ENCODE measurements at places on chromosomes 12 and 14. TPM values are rescaled to one million over a fixed set of nuclear protein-coding genes. Genes with fewer than 3 reads are reported as not detected.

CCND2 gene
- 8.3 TPM for polyA plus RNA-seq

PAX9 gene
- polyA plus RNA-seq = 17.0 TPM

LRRC10 gene
- polyA plus RNA-seq = not detected

RASSF8 gene
- polyA plus RNA-seq = 3.7 TPM

RHEBL1 gene
- polyA plus RNA-seq = 0.75 TPM

PTPRB gene
- polyA plus RNA-seq = 1.2 TPM

SAMD4A gene
- 12.1 TPM for polyA plus RNA-seq

LRRK2 gene
- polyA plus RNA-seq = 3.2 TPM

DNA sequence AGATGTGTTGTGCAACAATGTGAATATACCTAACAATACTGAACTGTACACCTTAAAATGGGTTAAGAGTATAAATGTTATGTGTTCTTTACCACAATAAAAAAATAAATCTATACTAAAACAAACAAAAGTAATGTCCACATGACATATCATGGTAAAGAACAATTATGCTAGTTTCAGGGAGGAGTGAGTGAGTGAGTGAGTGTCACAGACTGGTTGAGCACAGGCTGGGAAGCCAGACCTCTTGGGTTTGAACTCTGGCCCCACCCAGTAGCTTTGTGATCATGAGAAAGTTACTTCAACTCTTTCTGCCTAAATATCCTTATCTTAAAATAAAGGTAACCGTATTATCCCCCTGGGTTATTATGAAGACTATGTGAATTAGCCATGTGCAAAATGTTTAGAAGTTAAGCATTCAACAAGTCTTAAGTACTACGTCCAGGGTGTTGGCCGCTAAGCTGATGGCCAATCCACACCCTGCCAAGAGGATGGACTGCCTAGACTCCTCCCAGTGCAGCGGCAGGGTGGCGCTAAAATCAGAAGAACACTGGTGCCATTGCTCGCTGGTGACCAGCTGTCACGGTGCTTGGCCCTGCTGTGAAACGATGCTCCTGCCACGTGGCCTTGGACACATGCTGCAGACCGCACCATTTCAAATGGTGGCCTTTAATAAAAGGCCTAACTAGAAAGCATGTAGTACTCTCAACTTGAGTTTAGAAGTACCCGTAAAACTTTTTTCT is 7.3 kb downstream of the SLC2A13 start:
- DNase-seq = no peak
- no peaks in the 10 kb centered on the region for H3K36me3 ChIP-seq
- H3K4me1 ChIP-seq = peaks cover 8% of the 10 kb centered on the region
- no peaks in the 10 kb centered on the region for H3K27me3 ChIP-seq

DNA sequence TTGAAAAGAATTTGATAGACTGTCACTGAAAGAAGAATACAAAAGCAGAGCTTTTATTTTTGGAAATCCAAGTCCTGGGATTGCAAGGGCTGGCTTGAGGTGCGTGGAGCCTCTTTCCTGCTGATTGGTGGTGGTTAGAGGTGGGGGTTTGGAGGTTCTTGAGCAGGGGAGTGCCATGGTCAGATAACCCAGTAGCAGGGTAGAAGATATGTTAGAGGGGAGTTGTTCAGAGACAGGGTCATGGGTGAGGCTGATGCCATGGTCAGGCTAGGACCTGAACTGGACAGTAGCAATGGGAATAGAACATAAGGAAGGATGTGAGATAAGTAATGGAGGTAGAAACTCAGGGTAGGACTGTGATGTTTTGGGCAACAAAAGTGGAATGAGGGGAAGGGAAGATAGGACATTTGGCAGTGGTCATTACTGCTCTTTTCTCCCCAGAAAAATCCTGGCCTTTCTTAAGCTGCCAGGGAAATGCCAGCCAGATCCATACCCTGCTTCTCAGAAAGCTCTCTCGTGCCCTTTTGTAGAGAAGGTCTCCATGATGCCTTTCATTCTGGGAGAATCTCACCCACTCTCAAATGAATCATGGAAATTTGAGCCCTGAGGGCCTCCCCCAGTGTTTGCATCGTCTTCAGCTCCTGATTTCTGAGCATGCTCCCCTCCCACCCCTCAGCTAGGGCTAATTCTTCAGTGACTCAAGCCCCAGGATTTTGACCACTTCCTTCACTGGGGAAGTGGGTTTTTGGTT is 9.5 kb downstream of the EMP1 start:
- H3K4me3 ChIP-seq = no peak overlapping the region
- peak; percentile 36 for DNase-seq
- peaks cover 20% of the 10 kb centered on the region for H3K4me1 ChIP-seq
- no peaks in the 10 kb centered on the region for H3K36me3 ChIP-seq
- peak overlapping the region; percentile 36 for H3K27ac ChIP-seq

DNA sequence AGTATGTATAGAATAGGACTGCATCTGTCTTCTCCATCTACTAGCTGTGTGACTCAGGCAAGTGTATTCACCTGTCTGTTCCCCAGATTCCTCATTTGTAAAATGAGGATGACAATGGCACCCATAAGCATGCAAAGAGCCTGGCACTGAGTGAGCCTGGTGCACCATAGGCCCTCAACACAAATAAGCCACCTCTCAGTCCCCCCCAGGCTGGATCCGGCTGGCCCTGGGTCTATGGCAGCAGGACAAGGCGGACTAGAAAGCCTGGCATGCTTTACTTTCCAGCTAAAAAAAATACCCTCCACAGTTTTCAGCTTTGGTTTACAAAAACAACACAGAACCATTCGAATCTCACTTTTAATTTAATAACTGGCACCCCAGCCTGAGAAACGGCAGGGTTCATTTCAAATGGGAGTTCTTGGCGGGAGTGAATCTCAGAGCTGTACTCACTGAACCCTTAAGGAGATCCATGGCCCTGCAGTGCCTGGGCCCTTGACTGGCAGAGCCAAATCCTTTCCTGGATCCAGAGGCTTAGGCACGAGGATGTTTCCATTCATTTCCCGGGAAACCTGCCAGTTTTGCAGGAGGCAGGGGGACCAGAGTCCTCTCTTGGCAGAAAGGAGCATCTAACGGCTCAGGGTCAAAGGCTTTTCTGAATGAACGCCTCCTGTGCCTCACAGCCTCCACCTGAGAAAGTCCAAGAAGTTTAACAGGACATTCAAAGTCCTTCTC is 17.7 kb downstream of the SYNE3 start:
- H3K4me3 ChIP-seq = no peak overlapping the region
- no peaks in the 10 kb centered on the region for H3K36me3 ChIP-seq
- H3K27me3 ChIP-seq = no peaks in the 10 kb centered on the region
- peak; percentile 43 for DNase-seq
- H3K4me1 ChIP-seq = peaks cover 46% of the 10 kb centered on the region
- H3K27ac ChIP-seq = no peak overlapping the region

DNA sequence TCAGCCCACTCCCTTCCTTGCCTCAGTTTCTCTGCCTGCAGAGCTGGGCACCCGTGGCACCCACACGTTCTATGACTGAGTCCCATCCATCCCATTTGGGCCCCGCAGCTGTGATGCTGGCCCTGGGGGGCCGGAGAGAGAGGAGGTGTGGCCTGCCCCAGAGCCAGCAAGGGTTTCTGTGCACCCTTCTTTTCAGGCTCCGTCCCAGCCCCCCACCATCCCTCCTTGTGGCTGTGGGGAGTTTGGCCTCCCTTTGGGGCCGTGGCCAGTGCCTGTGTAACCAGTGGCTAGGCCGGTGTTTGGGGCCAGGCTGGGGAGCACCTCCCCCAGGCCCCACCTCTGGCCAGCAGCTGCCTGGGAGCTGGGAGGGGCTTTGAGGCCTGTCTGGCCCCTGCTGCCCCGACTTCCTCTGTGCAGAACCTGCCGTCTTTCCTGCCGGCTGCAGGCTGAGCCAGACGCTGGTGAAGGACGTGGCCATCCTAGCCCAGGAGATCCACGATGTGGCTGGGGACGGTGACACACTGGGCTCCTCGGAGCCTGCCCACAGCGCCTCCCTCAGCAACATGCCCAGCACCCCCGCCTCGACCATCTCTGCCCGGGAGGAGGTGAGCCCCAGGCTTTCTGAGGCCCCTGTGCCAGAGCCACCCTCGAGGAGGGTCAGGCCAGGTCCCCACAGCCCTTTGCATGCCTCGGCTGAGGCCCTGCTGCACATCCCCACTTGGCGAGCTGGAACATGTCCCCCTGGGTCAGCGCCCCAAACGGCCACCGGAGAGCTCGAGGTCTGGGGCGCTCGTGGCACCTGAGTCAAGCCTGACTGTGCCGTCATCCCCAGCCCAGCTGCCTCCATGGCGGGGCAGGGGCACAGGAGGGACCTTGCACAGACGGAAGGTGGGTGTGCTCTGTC is 27.7 kb downstream of the CEP170B start:
- no peaks in the 10 kb centered on the region for H3K27me3 ChIP-seq
- peaks cover 32% of the 10 kb centered on the region for H3K36me3 ChIP-seq
- peaks cover 29% of the 10 kb centered on the region for H3K4me1 ChIP-seq
- no peak overlapping the region for H3K4me3 ChIP-seq

GRCh38 chr14:104874571-104875411 is 9.7 kb downstream of the CEP170B start:
- H3K4me3 ChIP-seq = no peak overlapping the region
- DNase-seq = no peak
- H3K27me3 ChIP-seq = no peaks in the 10 kb centered on the region
- H3K27ac ChIP-seq = no peak overlapping the region
- peaks cover 32% of the 10 kb centered on the region for H3K36me3 ChIP-seq
- peaks cover 27% of the 10 kb centered on the region for H3K4me1 ChIP-seq

DNA sequence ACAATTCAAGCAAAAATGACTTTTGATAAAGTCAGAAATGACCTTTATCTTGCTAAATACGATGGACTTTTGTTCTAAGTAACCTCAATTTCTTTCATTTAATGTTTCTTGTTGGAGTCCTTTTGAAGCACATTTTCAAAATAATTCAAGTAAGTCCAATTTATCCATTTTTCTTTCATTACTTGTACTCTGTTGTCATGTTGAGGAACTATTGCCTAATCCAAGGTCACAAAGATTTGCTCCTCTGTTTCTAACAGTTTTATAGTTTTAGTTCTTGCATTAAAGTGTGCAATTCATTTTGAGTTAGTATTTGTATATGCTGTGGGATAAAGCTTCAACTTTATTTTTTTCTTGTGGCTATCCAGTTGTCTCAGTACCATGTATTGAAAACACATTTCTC is 66.7 kb downstream of the CCER1 start:
- H3K27ac ChIP-seq = no peak overlapping the region
- no peak for DNase-seq
- no peaks in the 10 kb centered on the region for H3K27me3 ChIP-seq
- H3K36me3 ChIP-seq = no peaks in the 10 kb centered on the region

DNA sequence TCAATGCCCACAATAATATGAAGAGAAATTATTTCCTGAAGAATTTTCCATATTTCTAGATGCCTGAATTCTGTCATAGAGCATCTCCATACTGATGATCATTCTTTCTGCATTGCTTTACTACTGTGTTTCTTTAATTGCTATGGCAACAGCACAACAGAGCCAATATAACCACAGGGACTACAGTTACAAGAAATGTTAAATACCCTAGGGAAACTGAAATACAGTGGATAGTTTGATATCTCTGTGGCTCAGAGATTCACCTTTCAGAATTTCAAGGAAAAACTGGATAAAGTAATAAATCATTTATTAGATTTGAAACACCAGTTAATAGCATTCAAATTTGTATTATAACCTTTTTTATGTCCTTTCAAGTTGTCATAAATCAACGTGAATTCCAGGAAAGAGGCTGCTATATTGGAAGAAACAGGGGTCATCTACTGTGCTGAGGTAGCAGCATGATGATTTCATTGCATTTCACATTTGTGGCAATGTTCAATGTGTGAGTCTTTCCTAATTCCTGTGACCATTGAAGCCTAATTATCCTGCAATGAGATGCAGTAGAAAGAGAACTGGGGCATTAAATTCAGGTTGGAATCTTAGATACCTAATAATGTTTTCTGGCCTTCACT is 267.1 kb downstream of the LRFN5 start:
- DNase-seq = no peak
- H3K4me3 ChIP-seq = no peak overlapping the region
- no peaks in the 10 kb centered on the region for H3K36me3 ChIP-seq
- H3K27ac ChIP-seq = no peak overlapping the region
- no peaks in the 10 kb centered on the region for H3K4me1 ChIP-seq

- H3K4me3 ChIP-seq = no peak overlapping the region
- H3K36me3 ChIP-seq = no peaks in the 10 kb centered on the region
- DNase-seq = no peak
Observed at GRCh38 chr12:54460317-54460923, 13.0 kb downstream of the GTSF1 start.

GRCh38 chr12:115857160-115857920 is 420.2 kb downstream of the MED13L start:
- H3K36me3 ChIP-seq = no peaks in the 10 kb centered on the region
- H3K4me1 ChIP-seq = no peaks in the 10 kb centered on the region
- no peak overlapping the region for H3K27ac ChIP-seq
- no peak for DNase-seq
- H3K27me3 ChIP-seq = no peaks in the 10 kb centered on the region

DNA sequence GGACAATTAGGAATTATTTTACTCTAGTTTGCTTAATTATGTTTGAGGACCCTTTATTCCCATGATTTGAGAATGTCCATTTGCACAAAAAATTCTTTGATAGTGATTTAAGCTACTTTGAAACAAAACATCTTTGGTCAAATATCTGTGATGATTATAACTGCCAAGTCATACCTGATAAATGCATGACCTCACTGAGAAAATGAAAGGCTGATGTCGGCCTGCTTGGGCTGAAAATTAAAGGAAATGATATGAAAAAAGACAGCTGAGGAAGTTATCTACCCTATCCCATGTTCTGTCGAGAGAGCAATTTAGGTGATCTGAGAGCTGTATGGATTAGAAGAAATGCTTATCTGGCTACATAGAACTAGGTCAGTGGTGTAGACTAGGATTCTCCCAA is 43.6 kb downstream of the ATL1 start:
- no peaks in the 10 kb centered on the region for H3K36me3 ChIP-seq
- H3K27ac ChIP-seq = no peak overlapping the region
- no peak for DNase-seq
- no peaks in the 10 kb centered on the region for H3K27me3 ChIP-seq

DNA sequence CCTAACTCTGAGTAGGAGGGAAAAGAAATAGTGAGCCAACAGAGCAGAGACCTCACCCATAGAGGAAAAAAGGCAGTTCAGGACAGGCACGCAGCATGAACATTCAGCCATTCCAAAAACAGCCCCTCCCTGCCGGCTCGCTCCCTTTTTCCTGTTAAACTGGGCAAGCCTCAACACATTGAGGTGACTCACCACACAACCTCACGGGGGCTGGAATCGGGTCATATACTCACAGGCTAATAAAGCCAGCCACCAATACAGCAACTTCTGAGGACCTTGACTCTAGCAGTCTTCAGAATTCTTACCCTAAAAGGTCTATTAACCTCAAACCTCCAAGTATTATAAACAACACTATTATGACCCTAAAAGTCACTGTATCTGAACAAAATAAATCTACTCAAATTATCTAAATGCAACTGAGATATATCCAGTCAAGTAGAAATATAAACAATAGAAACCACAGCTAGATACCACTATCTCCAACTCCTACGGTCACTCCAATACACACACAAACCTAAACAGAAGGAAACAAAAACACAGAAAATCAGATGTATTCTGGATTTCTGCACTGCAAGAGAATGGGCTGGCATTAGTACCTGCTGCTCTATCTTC is 6.3 kb downstream of the YBX3 start:
- no peaks in the 10 kb centered on the region for H3K27me3 ChIP-seq
- peak overlapping the region; percentile 94 for H3K4me3 ChIP-seq
- H3K4me1 ChIP-seq = peaks cover 63% of the 10 kb centered on the region

Data from stomach (tissue), 19 donors.